ENCODE measurements at places on chromosomes 11 and 22. TPM values are rescaled to one million over a fixed set of nuclear protein-coding genes. Genes with fewer than 3 reads are reported as not detected.

DNA sequence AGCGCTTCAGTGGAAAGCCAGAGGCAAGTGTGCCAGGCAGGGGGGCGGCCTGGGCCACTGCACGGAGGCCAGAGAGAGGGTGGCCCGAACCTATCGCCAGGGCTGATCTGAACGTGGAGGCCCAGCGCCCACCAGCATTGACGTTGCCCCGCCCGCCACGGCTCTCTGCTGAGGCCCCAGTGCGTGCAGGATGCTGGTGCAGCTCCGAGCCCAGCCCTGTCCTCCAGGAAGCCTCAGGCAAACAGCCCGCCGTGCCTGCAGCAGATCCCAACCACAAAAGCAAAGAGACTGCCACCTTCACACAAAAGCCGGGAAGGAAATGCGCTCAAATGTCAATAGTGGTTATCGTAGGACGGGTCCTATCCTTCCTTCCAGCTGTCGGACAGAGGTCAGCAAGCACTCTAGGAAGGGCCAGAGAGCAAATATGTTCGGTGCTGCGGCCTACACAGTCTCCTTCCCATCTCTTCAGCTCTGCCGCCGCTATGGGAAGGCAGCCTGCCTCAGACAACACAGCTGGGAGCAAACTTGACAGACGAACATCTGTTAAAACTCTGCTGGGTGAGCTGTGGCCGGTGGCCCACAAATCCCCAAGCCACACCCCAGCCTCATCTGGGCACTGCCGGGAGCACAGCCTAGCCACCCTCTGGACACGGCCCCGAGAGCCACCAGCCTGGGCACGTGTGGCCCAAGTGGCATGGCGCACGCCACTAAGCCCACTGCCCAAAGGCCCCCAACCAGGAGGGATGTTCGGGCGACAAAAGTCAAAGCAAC is 146.2 kb downstream of the CRYBB2 start:
- no peak for DNase-seq

- DNase-seq, result no peak
Observed at GRCh38 chr22:49571326-49571725, 256.3 kb downstream of the BRD1 start.

- DNase-seq, result no peak
Observed at GRCh38 chr11:14390669-14391068, 31.7 kb upstream of the RRAS2 start.

DNA sequence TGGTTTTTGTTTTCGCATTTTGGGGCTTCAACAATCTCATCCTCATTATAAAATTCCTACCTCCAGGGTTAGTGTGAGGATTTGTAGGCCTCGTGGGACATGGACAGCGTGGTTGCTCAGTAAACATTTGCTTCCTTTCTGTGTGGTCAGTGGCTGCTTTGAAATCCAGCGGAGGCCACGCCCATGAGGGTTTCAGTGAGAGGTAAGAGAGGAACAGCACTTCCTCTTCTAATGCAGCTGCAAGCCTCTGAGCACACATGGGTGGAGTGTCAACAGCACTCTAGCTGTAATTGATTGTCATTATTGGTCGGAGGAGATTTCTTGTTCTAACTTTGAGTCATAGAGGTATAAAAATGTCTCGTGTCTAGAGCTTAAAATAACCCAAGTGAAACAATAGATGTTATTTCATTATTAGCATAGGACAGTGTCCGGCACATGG is 6.0 kb upstream of the ARHGAP42 start:
- DNase-seq, result peak; percentile 80

DNA sequence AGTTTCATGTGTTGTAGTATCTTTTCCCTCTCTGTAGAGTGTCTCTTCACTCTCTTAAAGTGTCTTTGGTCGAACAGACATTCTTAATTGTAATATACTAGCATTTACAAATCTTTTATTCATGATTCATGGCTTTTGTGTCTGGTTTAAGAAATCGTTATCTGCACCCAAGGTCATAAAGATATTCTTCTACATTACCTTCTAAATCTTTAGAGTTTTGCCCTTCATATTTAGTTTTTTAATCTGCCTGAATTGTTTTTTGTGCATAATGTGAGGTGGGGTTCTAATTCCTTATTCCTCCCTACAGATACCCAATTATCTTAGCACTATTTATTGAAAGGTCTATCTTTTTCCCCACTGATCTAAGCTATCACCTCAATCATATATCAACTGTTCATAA is 9.0 kb upstream of the NNMT start:
- no peak for DNase-seq

DNA sequence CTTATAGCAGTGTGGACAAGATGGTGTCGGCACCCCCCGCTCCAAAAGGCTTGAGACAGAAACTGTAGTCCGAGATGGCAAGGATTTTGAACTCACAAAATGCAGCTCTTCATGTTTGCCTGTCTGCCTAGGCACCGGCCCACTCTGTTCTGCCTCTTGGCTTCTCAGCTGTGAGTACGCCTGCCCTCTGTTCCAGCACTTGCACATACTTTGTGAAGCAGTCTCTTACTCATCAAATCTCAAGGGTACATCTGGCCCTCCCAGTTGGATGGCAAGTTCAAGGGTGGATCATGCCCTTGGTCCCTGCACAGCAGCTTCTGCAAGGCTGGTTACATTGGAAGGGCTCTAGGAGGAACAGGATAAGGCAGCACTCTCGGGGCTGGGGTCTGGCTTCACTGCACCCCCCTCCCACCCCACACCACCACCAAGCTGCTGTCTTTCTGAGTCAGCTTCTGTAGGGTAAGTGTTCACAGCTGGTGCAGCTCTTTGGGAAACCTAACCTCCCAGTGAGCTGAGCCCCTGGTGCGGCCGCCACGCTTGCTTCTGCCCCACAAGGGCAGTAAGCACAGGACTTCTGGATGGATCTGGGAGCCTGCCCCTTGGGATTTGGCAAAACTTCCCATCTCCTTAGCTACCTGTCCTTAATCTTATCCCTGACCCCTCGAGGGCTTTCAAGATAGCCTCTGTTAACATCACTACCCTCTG is 37.2 kb downstream of the FAM83F start:
- peak; percentile 76 for DNase-seq

DNA sequence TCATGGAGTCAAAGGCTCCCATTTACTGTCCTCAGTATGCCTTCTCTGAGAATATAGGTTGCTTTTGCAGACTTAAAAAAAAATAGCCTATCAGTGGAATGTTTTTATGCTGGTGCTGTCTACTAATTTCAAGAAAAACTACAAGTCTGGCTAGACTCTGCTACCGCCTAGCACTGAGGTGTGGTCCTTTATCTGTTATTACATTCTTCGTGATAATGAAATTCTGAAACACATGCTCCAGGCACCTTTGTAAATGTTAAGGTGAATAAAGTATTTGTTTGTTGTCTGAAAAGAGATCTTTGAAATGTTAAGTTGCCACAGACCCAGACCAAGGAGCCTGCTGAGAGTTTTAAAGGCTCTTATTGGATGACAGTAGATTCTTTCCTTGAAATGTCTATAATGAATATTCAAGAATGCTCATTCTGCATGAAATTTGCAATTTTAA is 95.3 kb downstream of the DBX1 start:
- no peak for DNase-seq

- DNase-seq, result no peak
Observed at GRCh38 chr11:32023370-32024305, 67.2 kb upstream of the RCN1 start.

DNA sequence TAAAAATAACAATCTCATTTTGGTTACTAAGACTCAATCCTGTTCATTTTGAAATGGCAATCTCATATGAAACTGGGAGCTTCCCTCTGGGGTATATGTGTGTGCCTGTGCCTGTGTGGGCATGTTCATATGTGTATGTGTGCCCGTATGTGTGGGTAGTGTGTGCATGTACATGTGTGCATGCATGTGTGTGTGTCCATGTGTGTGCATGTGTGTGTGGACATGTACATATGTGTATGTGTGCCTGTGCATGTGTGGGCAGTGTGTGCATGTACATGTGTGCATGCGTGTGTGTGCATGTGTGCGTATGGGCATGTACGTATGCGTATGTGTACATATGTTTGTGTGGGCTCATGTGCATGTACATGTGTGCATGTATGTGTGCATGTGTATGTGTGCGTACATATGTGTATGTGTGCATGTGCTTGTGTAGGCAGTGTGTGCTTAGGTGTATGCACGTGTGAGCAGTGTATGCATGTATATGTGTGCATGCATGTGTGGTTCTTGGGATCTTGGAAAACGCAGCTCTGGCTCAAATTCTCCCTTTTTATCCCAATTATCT is 24.5 kb upstream of the CACNG2 start:
- DNase-seq, result no peak

DNA sequence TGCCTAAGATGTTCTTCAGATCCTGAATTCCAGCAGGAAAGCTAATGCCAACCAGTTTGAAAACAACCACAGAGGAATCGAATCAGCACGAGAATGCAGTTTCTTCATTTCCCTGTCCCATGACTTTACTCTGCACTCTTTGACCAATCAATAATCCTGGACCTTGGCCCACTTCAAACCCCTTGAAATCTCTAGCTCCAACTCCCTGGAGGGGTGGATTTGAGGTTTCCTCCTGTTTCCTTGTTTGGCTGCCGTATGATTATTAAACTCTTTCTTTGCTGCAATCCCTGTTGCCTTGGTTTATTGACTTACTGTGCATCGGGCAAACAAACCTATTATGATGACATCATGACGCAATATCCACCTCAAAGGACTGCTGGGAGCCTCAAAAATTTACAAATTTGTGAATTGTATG is 109.3 kb downstream of the FBXO7 start:
- DNase-seq, result no peak

DNA sequence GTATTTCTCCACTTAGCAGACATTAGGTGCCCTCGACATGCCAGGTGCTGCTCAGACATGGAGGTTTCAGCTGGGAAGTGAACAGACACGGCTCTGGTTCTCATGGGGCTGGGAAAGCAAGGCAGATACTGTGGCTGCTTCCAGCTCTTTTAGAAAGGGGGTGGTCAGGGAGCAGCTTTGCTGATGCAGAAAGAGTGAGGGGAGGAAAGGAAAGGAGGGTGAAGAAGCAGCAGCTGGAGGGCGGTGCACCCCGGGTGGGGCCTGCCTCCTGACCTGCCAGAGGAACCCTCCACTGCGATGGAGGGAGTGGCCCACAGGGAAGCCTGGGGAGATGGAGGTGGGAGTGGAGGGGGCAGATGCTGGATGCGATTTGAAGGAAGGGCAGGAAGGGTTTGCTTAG is 76.8 kb downstream of the MORC2 start:
- no peak for DNase-seq

DNA sequence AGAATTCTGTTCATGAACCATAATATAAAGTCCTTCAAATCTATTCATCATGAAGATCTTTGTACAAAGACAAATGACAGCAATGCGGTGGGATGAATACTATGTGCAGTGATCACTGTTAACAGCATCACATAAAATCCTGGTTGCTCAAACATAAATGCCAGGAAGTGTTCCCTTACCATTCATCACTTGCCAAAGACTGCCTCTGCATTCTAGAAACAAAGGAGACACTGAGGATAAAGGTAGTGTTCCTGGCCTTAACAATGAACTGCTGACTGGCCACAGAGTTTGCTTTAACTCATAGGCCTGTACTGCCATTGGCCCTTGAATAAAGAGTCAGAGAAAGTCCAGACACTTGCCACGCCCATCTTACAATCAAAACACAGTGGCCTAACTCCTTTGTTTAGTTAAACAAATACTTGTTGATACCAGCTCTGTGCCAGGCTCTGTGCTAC is 29.5 kb downstream of the C2CD3 start:
- DNase-seq, result no peak

DNA sequence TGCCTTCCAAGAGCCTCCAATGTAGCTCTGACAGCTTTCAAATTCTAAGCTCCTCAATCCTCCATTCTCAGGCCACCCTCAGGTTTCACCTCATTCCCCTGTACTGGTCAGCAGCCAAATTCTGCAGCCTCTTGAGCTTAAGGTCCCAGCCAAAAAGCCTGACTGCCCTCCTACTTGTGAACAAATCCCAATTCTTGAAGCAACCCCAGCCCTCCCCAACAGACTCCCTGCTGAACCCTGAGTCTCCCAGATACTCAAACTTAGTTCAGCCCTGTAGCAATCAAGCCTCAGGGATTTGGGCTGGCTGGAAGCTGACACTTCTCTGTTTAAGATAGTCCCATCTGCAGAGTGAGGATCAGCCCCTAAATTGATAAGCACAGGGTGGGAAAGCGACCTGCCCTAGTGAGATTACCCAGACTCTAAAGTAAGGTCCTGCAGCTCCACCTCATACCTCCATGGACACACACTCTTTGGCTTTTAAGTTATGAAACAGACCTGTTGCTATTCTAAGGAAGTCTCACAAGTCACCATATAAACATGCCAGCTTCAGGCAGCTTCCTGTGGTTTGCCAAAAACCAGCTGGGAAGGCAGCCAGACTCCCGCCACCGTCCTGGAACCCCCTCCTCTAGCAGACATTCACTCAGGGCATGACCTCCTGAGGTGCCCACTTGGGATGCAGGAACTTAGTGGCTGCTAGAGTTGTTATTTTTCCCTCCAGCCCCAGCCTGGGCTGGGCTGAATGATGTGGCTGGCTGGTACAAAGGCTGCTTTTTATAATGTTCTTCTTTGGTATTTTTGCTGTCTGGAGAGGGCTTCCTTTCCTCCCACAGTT is 82.5 kb upstream of the PICALM start:
- DNase-seq, result no peak

GRCh38 chr11:126839496-126839895 is 161.1 kb downstream of the KIRREL3 start:
- DNase-seq, result no peak

MAP6 gene
- total RNA-seq, result 4.9 TPM

P2RY6 gene
- total RNA-seq, result not detected

CRYBA4 gene
- total RNA-seq, result not detected

RSF1 gene
- total RNA-seq, result 41.1 TPM

OR51I1 gene
- not detected for total RNA-seq

CD248 gene
- not detected for total RNA-seq

All from Karpas-422 (cell line).